ENCODE measurements at places on chromosomes 3 and 15.

DNA sequence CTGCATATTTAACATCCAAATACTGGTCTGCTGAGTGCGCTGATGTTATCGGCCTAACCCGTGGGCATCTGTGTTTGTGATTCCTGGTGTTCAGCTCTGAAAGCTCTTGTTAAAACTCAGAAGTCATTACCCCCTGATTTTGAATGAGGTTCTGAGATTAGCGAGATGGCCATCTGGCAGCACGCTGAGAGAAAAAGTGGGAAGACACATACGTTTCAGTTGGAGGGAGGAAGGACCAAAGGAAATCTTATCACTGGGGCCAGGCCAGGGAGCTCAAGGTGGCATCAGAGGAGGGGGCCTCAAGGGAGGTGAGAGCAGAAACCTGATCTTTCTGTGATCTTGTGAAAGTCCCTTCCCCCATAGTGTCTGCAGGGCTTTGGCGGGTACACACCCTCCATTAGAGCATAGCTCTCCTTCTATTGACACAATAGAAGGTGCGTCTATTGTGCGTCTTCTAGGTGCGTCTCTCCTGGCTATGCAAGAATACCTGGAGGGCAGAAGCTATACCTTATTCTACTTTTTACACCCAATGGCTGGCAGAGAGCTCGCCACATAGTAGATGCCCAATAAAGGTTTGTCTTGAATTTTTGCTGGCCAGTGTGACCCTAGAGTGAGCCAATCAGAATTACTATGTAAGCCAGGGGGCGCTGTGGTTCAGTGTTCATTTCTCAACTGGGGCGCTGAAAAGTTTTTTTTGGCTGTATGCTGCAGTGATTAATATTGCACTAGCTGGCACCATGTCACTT lies 182.4 kb downstream of the SHQ1 start:
- no peaks in the 10 kb centered on the region for H3K4me1 ChIP-seq
- no peaks in the 10 kb centered on the region for H3K36me3 ChIP-seq
- no peaks in the 10 kb centered on the region for H3K27me3 ChIP-seq
- no peak overlapping the region for H3K27ac ChIP-seq
- DNase-seq = no peak

GRCh38 chr3:124890573-124891190 lies 3.5 kb upstream of the ITGB5 start:
- no peaks in the 10 kb centered on the region for H3K36me3 ChIP-seq
- DNase-seq = no peak
- H3K27ac ChIP-seq = no peak overlapping the region

DNA sequence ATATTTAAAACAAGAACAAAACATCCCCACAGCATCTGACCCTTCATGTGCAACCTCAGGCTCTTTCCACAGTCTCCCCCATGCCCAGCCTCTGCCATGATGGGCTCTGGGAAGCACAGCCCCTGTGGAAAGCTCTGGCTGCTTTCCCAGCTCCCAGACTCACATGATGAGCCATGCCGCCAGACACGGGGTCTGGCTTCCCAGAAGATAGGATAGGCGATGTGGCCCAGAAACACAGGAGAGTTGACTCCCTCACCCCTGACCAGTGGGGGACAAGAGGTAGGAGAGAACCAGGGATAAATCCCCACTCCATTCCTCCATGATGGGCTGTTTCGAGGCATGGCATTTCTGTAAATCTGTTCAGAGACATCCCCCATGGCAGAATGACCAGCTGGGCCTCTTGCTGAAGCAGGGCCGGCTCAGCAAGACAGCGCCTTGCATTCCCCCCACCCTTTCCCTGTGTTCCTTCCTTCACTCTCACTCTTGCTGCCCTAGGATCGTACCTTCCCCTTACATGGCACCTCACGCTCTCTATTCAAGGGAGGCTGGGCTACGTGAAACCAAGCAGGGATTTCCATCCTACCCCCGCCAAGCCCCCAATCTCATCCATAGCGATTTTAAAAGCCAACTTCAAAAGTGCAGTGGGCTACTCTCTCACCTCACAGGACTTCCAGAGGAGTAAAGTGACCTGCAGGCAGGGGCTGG lies 192.4 kb downstream of the ABHD5 start:
- no peaks in the 10 kb centered on the region for H3K27me3 ChIP-seq
- H3K36me3 ChIP-seq = no peaks in the 10 kb centered on the region
- no peak for DNase-seq

- H3K27ac ChIP-seq = peak overlapping the region; percentile 56
- no peak overlapping the region for H3K4me3 ChIP-seq
- no peak for DNase-seq
- peaks cover 6% of the 10 kb centered on the region for H3K36me3 ChIP-seq
Observed at GRCh38 chr15:99682455-99682854, 50.8 kb downstream of the LYSMD4 start.

GRCh38 chr15:100934726-100935125 lies 15.6 kb downstream of the LRRK1 start:
- no peaks in the 10 kb centered on the region for H3K27me3 ChIP-seq
- H3K4me1 ChIP-seq = no peaks in the 10 kb centered on the region
- H3K27ac ChIP-seq = no peak overlapping the region

DNA sequence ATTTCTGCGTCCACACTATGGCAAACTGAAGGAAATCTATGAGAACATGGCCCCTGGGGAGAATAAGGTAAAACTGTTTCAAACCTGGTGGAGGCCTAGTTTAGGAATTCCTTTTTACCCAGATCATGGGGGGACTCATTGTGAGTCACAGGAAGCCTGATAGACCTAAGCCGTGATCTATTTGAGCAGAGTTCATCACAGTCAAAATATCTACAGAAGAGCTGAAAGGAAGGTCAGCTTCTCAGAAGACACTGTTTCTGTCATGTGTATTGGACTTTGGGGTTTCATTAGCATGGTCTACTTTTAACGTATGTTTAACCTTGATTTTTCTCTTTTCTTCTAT lies 1.3 kb downstream of the PSMD2 start:
- peaks cover 14% of the 10 kb centered on the region for H3K4me1 ChIP-seq
- peaks cover 18% of the 10 kb centered on the region for H3K36me3 ChIP-seq
- no peak for DNase-seq
- no peaks in the 10 kb centered on the region for H3K27me3 ChIP-seq
- H3K4me3 ChIP-seq = peak overlapping the region; percentile 93
- H3K27ac ChIP-seq = peak overlapping the region; percentile 93

- no peaks in the 10 kb centered on the region for H3K36me3 ChIP-seq
- H3K4me1 ChIP-seq = no peaks in the 10 kb centered on the region
- H3K4me3 ChIP-seq = no peak overlapping the region
- no peak for DNase-seq
- no peak overlapping the region for H3K27ac ChIP-seq
Observed at GRCh38 chr3:117898722-117899522, 1135.7 kb downstream of the IGSF11 start.

DNA sequence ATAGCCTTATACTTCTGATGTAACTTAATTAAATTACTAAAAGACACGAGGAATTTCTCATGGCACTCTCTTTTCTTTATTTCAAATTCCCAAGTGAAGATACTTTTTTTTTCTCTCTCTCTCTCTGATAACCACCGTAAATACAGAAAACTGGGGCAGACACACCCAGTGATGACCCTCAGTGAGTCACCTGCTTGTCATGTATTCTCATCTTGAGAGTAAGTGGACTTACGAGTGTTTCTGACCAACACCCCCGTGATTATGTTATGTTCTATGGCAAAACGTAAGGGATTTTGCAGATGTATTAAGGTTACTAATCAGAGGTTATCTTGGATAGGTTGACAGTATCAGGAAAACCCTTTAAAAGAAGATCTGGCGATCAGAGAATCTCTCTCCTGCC lies 348.8 kb upstream of the ZNF717 start:
- no peak overlapping the region for H3K4me3 ChIP-seq
- H3K4me1 ChIP-seq = no peaks in the 10 kb centered on the region
- H3K27ac ChIP-seq = no peak overlapping the region
- H3K27me3 ChIP-seq = no peaks in the 10 kb centered on the region
- no peaks in the 10 kb centered on the region for H3K36me3 ChIP-seq
- no peak for DNase-seq

DNA sequence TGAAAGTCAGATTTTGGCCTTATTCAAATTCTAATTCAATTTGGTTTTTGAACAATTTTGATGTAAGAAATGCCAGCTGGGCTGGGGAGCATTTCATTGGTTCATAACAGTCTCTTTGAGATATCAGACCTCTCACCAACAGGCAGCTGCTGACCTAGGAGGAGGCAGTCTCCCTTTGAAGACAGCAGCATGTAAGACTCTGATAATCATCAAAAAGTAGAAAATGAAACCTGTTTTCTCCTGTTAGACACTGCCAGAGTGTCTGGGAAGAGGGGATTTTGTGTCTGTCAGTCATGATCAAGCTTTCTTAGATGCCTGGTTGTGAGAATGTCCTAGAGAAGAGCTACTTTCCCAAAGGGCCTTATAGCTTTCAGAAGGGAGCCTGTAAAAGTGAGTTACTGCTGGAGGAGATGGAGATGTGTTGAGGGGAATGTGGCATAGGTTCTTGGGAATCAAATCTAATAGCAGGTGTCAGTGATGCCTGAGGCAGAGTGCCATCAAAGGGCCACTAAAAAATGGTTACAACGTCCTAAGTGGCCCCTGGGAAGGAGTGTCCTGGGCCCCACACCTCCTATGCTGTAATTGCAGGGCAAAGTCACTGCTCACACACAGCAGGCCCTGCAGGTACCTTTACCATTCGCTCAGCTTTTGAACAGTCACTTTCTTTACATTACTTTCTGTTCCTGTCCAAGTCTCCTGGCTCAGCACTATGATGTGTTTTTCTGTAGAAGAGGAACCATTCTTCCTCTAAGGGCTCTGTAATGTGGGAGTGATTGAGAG lies 43.1 kb downstream of the FSTL1 start:
- H3K36me3 ChIP-seq = peaks cover 22% of the 10 kb centered on the region
- no peaks in the 10 kb centered on the region for H3K4me1 ChIP-seq
- H3K27me3 ChIP-seq = no peaks in the 10 kb centered on the region
- H3K4me3 ChIP-seq = no peak overlapping the region
- no peak overlapping the region for H3K27ac ChIP-seq

DNA sequence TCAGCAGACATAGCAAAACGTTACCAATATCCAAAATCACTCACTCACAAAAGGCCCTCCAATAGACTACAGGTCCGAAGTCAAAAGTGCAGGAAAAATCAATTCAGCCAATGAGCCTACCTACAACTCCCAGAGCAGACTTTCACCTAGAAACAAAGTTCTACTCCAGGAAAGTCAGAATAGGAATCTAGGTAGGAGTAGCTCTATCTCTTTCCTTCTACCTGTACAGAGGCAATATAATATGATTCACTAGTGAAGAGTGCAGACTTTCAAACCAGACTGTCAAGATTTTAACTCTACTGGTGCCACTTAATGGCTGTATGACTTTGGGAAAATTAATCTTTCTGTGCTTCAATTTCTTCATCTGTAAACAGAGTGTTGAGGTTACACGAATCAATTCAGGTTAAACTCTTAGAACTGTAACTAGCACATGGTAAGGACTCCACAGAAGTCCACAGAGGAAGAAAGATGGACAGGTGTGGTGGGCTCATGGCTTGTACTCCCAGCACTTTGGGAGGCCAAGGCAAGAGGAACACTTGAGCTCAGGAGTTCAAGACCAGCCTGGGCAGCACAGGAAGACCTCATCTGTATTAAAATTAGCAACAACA lies 9.4 kb downstream of the DCUN1D1 start:
- no peaks in the 10 kb centered on the region for H3K27me3 ChIP-seq
- no peaks in the 10 kb centered on the region for H3K36me3 ChIP-seq
- peaks cover 26% of the 10 kb centered on the region for H3K4me1 ChIP-seq
- no peak overlapping the region for H3K4me3 ChIP-seq
- no peak for DNase-seq

DNA sequence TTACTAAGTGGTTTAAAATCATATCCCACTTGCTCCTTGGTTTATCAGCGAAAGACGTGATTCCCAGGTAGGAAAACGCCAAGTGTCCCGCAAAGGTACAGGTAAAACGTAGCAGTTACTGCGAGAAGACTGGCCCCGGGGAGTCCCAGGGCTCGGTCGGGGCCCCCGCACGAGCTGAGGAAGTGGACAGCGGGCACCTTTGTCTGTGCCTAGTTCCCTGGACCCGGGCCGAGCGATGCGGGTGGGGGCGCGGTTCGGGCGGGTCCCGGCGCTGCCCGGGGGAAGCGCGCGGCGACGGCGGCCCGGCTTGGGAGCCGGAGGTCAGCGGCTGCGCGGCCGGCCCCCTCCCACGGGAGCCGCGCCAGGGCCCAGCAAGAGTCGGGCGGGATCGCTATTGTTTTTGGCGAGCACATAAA lies 864 bp upstream of the NEO1 start:
- H3K36me3 ChIP-seq = no peaks in the 10 kb centered on the region
- H3K4me3 ChIP-seq = peak overlapping the region; percentile 97
- H3K4me1 ChIP-seq = peaks cover 36% of the 10 kb centered on the region
- peak overlapping the region; percentile 98 for H3K27ac ChIP-seq
- no peaks in the 10 kb centered on the region for H3K27me3 ChIP-seq

- H3K36me3 ChIP-seq = no peaks in the 10 kb centered on the region
- H3K4me1 ChIP-seq = peaks cover 3% of the 10 kb centered on the region
- no peak for DNase-seq
- H3K4me3 ChIP-seq = no peak overlapping the region
- peak overlapping the region; percentile 25 for H3K27ac ChIP-seq
- no peaks in the 10 kb centered on the region for H3K27me3 ChIP-seq
Observed at GRCh38 chr15:39792844-39793335, 10.2 kb upstream of the FSIP1 start.

DNA sequence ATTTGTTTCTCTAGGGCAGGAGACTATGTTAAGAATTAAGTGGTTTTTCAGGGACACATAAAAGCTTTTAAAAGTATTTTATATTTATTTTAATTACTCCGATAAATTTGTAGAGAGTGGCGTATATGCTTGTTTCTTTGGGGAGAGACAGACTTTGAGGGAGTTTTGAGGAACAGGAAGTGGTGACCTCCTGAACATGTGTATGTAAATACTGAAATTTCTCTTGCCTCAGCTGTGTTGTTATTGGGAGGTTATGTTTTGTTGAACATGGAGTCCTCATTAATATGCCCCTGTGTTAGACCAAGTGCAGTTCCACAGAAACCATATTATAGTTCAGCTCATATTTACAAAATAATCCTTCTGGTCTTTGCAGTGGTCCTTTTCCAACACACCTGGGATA lies 41.8 kb upstream of the UTS2B start:
- no peak for DNase-seq
- peaks cover 11% of the 10 kb centered on the region for H3K4me1 ChIP-seq
- H3K36me3 ChIP-seq = peaks cover 14% of the 10 kb centered on the region
- H3K4me3 ChIP-seq = no peak overlapping the region

- H3K36me3 ChIP-seq = no peaks in the 10 kb centered on the region
- H3K4me1 ChIP-seq = peaks cover 39% of the 10 kb centered on the region
- no peaks in the 10 kb centered on the region for H3K27me3 ChIP-seq
- H3K4me3 ChIP-seq = no peak overlapping the region
- DNase-seq = no peak
Observed at GRCh38 chr3:136069933-136070332, 104.4 kb downstream of the PPP2R3A start.

DNA sequence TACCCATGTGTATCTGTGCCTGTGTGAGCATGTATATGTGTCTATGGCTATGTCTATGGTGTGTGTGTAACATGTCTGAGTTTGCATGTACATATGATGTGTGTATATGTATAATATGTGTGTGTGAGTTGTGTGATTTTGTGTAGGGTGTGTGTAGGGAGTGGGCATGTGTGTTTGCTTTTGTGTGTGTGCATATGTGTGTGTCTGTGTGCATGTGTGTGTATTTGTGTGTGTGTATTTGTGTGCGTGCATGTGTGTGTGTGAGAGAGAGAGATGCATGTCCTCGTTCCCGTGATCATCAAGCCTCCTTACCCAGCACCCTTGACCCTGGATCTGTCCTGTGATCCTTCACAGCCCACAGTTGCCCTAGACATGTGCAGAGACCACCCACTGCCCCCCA lies 79.5 kb downstream of the LINGO1 start:
- no peak overlapping the region for H3K27ac ChIP-seq
- DNase-seq = no peak
- no peaks in the 10 kb centered on the region for H3K27me3 ChIP-seq
- H3K36me3 ChIP-seq = no peaks in the 10 kb centered on the region
- H3K4me1 ChIP-seq = no peaks in the 10 kb centered on the region

- DNase-seq = no peak
- no peak overlapping the region for H3K27ac ChIP-seq
- peaks cover 23% of the 10 kb centered on the region for H3K4me1 ChIP-seq
- no peak overlapping the region for H3K4me3 ChIP-seq
- no peaks in the 10 kb centered on the region for H3K36me3 ChIP-seq
Observed at GRCh38 chr3:48832684-48833083, 15.0 kb downstream of the PRKAR2A start.

Data from gastrocnemius medialis (tissue), 4 donors.